Gastrocnemius medialis (tissue), 4 donors: ENCODE measurements at places on chromosomes 5 and 9.

DNA sequence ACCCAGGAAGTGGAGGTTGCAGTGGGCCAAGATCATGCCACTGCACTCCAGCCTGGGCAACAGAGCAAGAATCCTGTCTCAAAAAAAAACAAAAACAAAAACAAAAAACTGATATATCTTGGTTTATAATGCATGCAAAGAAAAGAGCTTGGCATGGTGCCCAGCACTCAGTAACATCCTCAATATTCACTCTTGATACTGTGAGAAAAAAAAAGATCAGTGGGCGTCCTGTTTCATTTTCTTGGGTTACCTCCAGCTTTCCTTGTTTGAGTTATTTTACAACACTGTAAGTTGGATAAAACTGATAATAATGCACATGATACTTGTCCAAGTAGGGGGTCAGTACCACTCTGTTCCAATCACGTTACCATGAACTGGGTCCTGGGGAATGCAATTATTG is 7.8 kb downstream of the PHYHD1 start:
- no peak for DNase-seq

DNA sequence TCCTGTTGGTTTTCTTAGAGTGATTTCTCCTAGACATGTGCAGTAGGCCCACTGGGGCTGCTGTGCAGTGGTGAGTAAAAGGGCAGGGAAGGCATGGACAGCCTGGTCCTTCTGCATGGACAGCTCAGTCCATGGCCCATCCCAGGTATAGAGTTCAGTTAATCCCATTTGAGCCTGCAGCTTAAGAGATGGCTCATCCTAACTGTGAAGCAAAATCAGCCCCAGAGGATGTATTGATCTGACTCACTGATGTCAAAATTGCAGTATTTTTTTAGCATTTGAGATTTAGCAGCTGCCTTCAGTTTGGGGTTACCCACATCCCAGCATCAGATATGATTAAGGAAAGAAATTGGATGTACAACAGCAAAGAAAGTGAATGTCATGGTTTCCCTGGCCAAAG is 93.4 kb downstream of the PDE6A start:
- DNase-seq: no peak

GRCh38 chr5:158100373-158100888 is 241.5 kb upstream of the CLINT1 start:
- DNase-seq: no peak

- no peak for DNase-seq
Observed at GRCh38 chr9:92480986-92481633, 1.2 kb downstream of the ASPN start.

DNA sequence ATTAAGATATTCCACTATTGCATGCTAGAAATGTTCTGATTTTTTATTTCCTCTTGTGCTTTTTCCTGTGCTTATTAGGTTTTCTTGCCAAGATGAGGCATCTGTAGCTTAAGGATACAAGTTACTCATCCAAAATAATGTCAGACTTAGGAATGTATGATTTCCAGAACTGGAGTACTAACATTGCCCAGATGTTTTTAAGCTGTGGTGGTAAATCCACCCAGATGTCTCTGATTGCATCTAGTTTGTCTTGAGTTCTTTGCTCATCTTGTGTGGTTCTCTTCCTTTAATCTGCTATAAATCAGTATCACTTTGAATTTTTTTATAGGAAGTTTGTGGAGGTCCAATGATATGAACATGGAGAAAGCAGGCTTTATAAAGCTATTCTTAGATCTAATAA is 337.5 kb upstream of the ZNF608 start:
- no peak for DNase-seq

- DNase-seq: no peak
Observed at GRCh38 chr5:147332658-147333057, 97.8 kb downstream of the STK32A start.
